ENCODE measurements at places on chromosomes 6 and 20.

DNA sequence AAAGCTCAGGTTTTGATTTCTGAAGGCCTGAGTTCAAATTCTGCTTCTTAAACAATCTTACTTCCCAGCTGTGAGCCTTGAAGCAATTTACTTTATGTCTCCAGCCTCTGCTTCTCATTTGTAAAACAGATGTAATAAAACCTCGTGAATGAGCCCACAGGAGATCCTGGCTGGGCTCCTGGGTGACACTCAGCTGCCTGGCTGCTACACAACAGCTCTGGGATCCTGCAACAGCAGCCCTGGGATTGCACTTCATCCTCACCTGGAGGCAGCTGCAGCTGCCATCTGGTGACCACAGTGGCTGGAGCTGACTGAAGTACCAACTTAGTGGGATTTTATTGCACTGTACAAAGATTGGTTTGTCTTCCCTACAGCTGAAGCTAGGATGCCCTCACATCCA is 98.6 kb downstream of the NDUFAF5 start:
- DNase-seq: no peak

DNA sequence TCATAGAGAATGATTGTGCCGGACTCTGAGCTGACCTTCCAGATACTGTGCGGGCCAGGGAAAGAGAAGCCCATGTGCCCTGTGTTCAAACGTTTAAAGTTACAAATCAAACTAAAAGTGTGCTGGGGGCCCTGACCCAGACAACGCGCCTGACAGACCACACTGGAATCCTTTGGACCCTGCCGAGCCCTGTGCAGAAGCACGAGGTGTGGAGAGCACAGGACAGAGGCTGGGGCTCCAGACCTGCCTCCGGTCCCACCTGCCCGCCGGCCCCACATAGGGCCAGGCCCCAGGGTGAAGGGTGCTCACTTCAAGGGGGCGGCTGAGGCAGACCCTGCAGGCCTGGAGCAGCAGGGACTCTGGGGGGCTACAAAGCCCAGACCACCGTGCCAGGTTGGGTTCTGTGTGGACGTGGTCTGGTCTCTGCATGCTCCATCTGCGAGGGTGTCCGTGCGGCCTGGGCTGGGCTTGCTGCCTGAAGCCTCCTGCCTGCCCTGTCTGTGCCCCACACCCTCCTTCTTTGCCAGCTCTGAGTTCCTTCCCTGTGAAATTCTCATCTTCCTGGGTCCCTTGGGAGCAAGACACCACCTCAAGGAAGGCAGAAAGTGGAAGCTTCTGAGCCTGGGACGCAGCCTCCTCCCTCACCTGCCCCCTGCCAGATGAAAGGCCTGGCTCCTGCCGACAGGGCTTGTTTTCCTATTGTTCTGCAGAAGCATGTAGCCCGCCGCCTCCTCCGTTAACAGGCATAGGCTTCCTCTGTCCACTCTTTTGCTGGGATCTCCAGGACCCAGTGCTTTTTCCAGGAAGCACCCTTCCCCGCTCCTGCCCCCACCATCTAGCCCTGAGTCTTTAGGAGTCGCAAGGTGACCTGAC is 186.2 kb downstream of the ERMARD start:
- no peak for DNase-seq

- peak; percentile 32 for DNase-seq
Observed at GRCh38 chr6:54910921-54911320, 64.3 kb downstream of the FAM83B start.

DNA sequence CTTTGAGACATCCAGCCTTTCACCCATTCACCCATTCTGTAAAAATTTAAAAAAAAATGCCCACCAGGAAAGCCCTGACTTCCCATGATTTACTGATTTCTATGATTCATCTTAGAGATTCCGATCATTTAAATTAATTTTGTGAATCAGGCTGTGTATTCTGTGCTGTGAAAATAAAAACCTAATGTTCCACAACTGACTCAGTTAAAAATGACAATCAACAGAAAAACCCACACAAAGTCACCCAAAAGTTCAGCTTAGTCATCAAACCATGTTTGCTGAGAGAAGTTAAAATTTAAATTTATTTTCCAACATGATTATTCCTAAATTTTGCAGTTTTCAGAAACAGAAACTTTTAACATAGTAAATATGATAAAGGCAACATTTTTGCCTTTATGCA is 509.9 kb downstream of the TENT5A start:
- peak; percentile 81 for DNase-seq

DNA sequence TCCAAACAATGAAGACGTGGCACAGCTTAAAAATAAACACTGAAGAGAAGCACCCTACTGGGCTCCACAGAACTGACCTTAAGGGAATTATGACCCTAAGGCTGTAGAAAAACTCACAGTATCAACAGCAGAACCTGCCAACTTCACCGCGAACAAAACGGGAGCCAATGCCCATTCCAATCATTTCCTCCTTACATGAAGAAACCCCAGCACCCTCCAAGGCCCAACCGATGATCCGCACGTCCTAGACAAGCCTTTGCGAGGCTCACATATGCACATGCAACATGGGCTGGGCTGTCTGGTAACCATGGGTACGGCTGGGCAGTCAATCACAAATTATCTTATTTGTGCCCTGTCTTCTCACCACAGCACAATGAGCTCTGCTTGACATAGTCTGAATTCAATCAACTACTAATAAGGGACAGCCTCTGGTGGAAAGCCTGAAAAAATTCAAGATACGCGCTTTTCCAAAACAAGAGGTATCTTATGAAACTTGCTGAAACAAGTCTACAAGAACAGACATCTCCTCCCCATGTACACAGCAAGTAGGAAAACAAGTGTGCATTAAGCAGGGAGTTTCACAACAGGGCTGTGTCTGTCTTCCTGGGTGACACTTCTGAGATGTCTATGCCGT is 1.7 kb downstream of the DIDO1 start:
- DNase-seq: peak; percentile 22

DNA sequence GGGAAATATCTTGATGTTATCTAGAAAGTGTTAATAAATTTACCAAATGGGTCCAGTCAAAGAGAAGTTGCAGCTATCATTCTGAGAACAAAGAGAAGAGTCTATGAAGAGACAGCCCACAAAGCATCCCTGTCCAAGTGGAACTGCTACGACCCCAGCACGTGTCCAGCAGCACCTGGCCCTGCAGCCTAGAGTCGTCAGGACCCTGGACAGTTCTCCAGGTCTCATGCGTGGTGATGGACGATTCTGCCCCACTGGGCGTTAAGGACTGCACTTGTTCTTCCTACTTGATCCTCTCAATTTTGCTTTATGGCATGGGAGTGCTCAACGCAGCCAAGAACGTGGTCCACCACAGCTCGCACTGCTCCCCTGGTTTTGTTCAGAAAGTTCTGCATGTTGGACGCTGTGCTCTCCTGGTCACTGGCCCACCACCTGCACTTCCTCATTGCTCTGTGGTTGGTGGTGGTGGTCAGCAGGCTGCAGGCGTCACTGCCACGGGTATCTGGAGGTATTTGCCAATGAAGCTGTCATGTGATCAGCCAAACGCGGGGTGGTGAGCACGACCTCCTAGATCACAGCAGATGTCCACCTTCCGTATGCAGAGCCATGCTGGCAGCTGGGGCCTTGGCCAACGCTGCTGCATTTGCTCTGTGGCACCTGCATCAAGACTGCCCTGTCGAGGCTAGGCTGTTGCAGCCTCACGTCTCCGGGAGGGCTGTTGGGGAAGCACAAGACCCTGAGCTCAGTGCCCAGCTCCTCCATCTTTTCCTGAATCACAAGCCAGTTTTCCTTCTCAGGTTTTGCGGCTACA is 356.4 kb downstream of the CDH4 start:
- peak; percentile 29 for DNase-seq

DNA sequence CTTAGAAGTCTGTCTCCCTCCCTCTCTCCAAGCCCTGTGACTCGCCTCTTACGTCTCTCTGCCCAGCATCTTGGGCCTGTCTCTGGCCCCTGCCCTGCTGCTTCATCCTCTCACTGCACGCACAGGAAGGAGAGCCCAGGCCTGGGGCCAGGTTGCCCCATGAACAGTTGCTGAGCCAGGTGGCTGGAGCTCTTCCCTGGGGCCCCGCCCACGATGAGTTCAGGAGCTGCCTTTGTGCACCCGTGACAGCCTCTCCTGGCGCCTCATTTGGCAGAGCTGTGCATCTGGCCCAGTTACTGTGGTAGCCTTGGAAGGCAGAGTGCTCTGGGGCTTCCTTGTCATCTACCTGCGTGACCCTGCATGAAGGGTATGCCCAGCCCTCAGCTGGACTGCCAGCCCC is 44.5 kb downstream of the SLC52A3 start:
- DNase-seq: no peak

DNA sequence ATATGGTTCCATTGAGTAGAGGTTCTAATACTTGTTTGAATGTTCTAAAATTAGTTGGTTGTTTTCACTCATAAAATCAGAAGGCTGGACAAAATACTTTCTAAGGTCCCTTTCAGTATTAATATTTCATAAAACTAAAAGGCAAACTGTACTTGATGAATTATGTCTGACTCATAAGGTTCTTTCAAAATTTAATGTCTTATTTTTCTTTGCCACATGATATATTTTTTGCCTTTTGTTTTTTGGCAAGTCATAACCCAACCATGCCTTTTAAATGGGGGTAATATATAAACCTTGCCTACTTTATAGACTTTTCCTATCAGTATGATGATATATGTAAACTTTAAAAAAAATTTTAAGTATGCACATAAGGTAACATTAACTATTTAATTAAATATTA is 244.7 kb downstream of the PTPRK start:
- no peak for DNase-seq

- DNase-seq: no peak
Observed at GRCh38 chr6:89927791-89928550, 33.7 kb downstream of the GJA10 start.

DNA sequence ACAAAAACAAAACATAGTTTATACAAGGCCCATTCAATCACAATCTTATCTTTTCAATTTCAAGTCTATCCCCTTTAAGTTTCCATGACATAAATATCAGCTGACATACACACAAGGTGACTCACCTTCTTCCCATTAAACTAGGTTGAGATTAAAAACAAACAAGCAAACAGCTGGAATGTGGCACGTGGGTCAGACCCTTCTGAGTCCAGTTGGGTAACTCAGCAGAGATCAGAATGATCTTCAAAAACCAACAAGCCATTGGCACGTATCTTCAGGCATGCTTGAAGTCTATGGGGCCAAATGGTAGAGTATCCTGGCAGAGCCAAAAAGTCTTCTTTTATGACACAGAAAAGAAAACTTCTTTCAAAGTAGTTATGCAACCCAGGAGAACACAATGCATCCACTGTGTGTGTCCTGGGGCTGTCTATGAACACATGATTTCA is 603.5 kb upstream of the CITED2 start:
- peak; percentile 47 for DNase-seq

GRCh38 chr6:121627761-121628160 is 192.3 kb downstream of the GJA1 start:
- no peak for DNase-seq

GRCh38 chr6:13813026-13813425 is 1.3 kb downstream of the MCUR1 start:
- no peak for DNase-seq

GRCh38 chr20:51591871-51592270 is 49.4 kb upstream of the NFATC2 start:
- no peak for DNase-seq

GRCh38 chr6:82408952-82409431 is 45.4 kb downstream of the TPBG start:
- peak; percentile 78 for DNase-seq

DNA sequence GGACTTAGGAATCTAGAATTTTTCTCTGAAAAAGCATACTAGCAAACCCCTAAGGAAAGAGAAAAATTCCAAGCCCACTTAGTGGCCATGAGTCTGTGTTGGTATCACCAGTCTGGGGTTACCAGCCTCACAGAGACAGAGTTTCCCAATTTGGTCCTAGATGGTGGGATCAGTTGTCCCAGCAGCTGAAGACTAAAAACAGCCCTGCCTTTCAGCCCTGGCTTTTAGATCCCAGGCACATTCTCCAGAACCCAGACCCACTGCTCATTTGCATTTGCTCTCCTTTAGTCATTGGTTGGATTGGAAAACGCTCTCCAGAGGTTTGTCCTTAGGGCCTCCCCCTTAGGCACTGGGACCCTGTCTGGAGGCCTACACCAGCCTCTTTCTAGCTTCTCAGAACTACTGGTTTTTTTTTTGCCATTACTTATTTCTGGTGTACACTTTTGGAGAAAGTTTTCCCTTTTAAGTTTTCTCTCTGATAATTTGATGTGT is 39.1 kb upstream of the FOXO3 start:
- no peak for DNase-seq

DNA sequence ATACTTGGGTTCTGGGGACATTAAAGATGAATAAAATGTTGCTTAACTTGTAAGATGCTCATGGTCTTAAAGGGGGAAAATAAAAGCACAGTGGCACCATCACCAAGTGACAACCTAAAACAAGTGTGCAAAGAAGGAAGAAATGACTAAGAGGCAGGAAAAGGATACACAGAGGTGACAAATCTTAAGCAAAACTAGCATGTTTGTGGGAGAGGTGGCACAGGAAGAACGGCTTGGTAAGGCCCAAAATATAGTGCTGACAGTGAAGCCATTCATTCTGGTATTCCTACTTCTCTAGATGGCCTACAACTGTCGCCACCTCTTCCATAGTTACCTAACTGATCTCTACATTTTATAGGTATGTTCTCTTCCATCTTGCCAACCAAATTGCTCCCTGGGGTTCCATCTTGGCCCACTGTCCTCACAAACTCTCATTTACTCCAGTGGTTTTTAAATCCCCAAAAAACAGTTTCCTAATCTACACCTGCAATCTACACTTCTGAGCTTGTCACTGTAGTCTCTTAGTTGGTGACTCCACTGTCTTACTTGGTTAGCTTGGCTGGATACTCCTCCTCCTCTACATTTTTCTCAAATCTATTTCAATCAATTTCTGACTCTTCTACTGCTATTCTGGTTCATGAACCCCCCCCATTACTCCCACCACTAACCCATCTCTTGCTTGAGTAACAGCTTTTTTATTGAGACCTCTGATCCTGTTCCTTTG is 33.5 kb downstream of the FAM8A1 start:
- no peak for DNase-seq

GRCh38 chr6:78835817-78836216 is 31.5 kb upstream of the IRAK1BP1 start:
- no peak for DNase-seq

- DNase-seq: peak; percentile 11
Observed at GRCh38 chr20:40110311-40110831, 578.7 kb downstream of the MAFB start.

DNA sequence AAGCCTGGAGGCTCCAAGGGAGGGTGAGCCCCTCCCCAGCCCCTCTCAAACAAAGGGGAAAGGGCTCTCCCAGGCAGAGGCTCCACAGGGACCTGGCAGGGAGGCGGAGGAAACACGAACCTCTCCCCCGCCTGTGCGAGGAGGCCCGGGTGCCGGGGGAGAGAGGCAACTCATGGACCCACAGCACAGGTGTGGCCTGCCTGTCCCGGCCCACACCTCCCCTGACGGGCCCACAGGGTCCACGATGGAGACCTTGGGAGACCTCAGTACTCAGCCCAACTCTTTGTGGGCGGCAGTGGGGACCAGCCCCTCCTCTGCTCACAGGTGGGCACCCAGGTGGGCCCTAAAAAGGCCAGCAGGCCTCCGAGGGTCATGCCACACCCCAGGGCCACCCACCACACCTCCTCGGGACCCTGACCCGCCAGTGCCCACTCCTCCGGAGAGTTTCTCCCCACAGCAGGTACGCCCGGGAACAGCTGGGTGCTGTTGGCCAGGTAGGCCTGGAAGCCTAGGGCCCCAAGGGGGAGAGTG is 12.2 kb downstream of the LAMA5 start:
- DNase-seq: no peak

GRCh38 chr20:17992847-17993513 is 24.2 kb downstream of the MGME1 start:
- DNase-seq: no peak
